Hippocampal formation (tissue), 2 donors: ENCODE measurements at places on chromosomes 2 and 18.

DNA sequence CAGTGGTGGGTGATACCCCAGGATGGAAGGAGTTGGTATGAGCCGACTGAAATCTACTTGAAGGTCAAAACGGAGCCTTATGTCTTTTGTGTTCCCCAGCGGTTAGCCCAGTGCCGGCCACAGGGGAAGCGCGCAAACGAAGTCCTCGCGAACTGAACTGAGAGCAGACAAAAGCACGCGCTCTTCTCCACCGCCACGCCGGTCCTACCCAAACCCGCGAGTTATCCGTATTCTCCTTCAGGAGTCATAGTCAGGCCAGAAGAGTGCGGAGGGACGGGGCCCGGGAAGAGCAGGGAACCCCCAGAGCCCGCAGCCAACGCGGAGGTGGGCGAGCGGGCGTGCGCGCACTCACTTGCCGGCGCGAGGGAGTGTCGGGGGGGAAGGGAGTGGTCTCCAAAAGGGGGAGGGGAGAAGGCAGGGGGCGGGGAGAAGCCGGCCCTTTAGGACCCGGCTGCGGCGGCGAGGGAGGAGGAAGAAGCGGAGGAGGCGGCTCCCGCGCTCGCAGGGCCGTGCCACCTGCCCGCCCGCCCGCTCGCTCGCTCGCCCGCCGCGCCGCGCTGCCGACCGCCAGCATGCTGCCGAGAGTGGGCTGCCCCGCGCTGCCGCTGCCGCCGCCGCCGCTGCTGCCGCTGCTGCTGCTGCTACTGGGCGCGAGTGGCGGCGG is at the start of gene IGFBP2:
TSS of gene IGFBP2 (plus strand) at position 469 of the 664 bp plus-strand sequence. CDS start at position 573, 104 bp downstream.
- no peak for DNase-seq

DNA sequence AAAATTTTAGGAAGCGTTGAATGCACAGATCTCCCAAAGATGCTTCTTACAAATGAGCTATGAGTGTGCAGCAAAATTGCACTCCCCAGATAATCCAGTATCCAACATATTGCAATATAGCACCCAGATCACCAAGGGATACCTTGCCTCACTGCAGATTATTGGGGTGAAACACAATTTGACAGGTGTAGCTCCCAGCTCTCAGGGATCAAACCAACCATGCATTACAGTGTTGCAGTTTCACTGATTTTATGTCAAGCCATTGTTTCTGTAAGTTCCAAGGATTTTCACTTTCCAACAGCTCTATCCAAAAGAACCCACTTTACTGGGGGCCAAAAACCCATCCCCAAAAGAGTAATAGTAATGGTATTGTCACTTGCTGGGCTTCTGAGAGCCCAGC is 10.8 kb upstream of the PRLH start:
- no peak for DNase-seq

DNA sequence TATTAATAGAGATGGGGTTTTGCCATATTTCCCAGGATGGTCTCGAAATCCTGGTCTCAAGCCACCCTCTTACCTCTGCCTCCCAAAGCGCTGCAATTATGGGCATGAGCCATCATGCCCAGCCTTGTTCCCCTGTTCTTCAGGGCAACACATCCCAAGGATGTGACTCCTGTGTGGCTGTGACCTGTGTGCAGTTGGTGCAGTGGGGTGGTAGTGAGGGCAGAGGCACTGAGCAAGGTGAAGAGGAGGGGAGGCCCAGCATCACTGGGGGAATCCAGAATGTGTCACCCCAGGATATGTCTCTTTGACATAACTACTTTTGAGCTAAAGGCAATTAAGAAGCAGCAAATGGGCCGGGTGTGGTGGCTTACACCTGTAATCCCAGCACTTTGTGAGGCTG is 23.4 kb downstream of the CENPA start:
- DNase-seq = no peak

DNA sequence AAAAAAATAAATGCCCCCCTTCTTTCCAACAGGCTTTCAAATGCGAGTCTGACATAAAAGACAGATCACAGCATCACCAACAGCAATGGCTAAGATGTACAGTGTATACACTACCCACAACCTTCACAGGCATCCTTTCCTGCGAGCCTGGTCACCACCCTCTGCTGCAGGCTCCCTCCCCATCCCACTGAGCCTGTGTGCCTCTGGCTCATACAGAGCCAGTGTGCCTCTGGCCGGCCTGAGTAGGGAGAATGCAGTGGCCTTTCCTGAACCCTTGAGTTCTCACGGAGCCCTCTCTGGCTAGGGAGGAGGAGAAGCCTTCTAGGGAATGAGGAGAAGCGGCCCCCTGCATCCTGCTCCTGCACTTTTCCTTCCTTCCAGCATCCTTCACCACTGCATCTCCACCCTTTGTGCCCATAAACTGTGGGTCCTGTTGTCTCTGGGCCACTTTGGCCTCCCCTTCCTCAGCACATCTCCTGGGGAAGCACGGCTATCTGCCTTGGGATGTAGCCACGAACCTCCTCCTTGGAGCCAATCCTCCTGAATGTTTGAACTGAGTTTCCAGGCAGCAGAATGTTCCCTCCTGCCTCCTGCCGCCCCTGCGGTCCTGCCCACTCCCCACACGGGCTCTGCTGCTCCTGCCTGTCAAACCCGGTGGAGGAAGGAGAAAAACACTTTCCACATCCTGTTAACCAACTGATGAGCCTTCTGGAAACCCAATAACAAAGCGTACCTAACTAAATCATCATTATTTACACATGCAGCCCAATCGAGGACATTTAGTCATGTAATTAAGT is 22.5 kb downstream of the GYPC start:
- DNase-seq = no peak

DNA sequence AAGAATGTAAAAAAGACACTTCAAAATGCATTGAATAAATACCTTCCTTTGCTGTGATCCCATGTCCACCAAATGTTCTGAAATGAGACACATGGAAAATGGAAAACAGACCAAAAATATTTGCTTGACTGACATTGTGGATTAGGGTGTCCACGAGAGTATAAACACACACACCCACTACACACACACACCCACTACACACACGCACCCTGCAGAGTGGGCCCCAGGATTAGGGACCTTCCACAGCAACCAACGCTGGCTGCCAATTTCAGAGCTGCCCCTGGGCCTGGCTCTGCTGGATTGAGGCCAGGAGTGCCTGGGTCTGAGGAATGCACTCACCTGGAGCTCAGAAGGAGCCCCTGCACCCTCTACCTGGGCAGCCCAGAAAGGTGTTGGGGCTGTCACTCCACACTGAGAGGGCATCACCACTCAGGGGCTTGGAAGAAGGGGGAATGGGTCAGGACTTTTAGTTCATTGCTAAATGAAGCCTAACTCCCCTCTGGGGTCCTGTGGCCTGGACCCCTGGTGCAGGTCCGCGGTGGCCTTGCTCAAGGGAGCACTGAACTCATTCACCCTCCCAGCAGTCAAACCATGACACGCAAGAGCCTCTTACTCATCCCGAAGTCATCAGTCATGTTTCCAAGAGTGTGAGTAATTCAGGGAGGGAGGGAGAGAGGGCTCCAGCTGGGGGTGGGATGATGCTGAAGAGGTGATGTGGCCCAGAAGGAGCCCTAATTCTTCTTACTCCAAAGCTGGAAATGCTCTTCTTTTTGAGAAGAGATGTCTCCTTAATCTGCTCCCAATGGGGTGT is 50.2 kb upstream of the PLB1 start:
- no peak for DNase-seq

DNA sequence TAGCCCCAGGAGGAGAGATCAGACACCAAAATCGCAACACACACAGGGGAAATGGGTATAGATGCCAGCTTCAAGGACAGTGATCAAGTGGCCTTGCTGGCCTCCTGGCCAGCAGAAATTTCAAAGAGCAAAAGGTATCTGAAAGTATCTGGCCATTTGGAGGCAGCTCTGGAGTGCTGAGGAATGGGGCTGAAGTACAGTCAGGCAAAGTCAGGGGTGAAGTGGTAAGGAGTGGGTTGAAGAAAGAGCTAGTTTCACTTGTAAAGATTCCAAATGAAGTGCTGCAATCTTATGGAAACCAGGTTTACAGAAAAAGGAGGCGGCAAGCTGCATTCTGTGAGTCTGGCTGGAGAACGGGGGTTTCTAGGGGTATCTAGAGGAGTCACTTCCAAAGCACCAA is 19.2 kb upstream of the PCBP1 start:
- no peak for DNase-seq

DNA sequence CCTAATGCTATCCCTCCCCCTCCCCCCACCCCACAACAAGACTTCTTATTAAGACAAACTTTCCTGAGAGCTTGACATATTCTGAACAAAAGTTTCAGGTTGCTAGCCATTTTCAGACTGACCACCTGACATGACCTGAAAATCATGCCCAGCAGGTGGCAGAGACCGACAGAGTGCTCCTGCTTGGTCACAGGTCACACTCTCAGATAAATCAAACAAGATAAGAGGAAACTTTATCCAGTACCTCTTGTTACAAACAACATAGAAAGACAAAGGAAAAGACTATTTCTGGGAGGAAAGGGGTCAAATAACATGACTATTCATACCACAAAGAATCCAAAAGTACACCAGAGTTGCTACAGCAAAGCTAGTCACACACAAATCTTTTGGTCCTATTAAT is 107.4 kb downstream of the TMEM200C start:
- DNase-seq = no peak

GRCh38 chr2:68031542-68032160 is 31.2 kb downstream of the C1D start:
- no peak for DNase-seq

GRCh38 chr18:75344161-75344560 is 83.3 kb downstream of the SMIM21 start:
- no peak for DNase-seq

GRCh38 chr2:59885541-59885940 is 667.9 kb downstream of the BCL11A start:
- DNase-seq = no peak

- DNase-seq = peak; percentile 18
Observed at GRCh38 chr2:64942693-64943092, 46.5 kb upstream of the SLC1A4 start.

DNA sequence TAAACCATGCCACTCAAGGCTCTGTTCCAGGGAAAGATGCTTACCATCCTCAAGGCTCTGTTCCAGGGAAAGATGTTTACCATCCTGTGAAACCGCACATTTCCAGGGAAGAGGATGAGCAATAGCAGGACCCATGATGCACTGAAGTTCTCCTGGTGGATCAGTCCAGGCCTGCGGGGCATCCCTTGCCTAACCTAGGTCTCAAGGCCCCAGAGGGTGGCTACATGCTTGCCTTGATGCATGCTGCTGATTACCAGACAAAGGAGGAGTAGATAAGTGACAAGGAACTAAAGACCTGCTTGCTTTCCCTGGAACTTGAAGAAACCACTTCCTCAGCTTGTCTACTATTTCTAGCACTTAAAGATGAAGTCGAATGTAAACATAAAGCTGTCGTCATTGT is 111.0 kb upstream of the LINC00305 start:
- DNase-seq = no peak
